NCI-H187 (cell line): ENCODE measurements at places on chromosomes 4 and X.

DNA sequence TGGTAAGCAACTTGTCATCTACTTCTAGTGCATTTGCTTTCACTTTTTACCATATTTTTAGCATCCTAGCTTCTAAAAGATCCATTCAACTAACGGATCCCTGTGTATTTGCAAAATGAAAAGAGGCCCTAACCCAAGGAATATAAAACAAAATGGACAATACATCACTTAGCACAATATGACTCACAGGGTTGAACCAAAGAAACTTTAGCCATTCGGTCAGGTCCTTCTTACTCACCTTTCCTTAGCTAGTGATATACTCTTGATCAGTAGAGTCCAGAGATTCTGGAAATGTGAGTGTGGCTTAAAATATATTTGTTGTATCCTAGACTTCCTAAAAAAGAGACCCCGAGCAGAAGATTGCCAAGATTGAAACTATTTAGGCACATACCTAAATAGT lies 19.5 kb downstream of the TMPRSS11E start:
- no peak for DNase-seq

GRCh38 chrX:150152036-150152435 lies 211.1 kb upstream of the MAMLD1 start:
- no peak for DNase-seq

GRCh38 chrX:45031830-45032378 lies 158.9 kb downstream of the KDM6A start:
- DNase-seq = no peak

- DNase-seq = no peak
Measured at GRCh38 chr4:151824656-151825055, 63.8 kb upstream of the GATB start.

DNA sequence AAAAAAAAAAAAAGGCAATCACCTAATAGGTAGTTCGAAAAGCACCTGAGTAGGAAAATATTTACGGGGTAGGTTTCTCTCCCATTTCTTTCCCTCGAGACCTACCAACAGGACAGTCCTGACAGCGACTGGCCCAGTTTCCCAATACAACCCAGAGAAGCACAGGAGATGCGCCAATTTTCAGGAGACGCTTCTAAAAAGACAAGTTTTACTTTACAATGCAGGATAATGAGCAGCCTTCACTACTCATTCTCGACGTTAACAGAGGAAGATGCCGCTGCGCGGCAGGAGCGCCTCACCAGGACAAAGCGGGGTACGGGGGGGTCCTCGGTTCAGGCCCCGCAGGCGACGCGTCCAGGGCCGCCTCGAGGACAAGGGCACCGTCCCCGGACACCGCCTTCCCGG lies 708 bp downstream of the BCLAF3 start:
- no peak for DNase-seq

DNA sequence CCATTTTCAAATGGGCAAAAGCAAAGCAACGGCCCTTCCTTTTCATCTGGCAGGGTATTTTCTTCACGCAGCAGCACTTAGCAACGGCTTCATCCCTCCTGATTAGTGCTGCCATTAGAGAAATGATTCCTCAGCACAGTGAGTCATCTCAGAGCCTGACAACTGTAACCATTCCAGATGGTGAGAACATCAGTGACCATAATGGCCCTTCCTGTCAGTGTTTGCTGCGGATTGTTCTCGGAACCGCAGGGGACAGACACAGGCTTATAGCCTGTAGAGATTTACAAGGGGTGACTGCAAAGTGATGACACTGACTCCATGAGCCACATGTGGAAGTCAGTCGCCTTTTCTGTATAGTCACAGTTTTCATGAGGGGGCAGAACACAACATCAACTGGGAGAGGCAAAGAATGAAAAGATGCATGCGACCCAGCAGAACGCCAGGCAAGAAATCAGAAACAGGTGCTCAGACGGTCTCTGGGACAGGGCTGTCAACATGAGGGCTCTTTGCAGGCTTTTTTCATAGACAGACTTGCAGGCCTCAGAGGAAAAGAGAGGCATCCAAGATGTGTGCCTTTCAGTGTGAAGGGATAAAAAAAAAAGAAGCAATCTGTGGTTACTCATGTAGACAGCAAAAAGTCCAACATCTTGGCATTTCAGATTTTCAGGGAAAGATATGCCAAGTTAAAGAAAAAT lies 69.9 kb upstream of the FBXW7 start:
- DNase-seq = no peak

- no peak for DNase-seq
Measured at GRCh38 chrX:141960578-141960977, 56.9 kb downstream of the MAGEC1 start.

- DNase-seq = peak; percentile 51
Measured at GRCh38 chr4:38663801-38664705, at the start of gene KLF3. TSS of gene KLF3 (plus strand) at chr4:38664199. CDS start at chr4:38680626, 16,427 bp downstream.

DNA sequence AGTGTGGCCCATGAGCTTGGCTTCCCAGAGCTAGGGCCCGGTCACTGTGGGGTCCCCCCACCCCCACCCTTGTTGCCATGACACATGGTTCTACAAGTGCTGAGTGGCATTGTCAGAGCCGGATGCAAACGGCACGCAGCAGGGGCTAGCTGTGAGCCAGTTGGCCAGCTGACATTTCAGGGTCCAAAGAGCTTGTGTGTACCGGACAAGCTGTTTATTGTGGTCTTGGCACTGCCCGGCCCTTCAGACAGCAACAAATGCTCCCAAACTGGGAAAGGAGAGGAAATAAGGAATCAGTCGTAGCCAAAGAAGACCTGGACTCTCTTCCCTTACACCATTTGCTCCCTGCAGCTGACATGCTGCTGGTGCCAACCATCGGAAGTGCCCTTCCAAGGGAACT lies 36.8 kb downstream of the TSC22D3 start:
- DNase-seq = no peak

- DNase-seq = no peak
Measured at GRCh38 chr4:100968046-100968445, 379.3 kb downstream of the PPP3CA start.

DNA sequence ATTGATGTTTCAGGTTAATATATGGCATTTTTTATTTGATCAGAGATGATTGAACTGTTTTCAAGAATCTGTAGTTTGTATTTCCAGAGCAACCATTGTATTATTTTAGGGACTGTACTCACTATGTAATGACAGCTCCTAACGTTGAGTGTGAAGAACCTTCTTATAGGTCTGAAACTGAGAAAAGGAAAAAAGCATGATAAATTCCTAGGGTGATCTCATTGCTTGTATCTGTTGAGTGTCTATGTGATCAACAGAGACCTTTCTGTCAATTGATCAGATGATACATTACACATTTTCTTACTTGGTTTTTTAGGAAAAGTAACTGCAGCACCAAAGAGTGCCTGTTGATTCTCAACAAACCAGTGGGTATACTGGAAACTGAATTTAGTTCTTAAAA lies 40.2 kb downstream of the SEC24B start:
- no peak for DNase-seq

GRCh38 chr4:81204571-81204970 lies 10.5 kb downstream of the PRKG2 start:
- no peak for DNase-seq

DNA sequence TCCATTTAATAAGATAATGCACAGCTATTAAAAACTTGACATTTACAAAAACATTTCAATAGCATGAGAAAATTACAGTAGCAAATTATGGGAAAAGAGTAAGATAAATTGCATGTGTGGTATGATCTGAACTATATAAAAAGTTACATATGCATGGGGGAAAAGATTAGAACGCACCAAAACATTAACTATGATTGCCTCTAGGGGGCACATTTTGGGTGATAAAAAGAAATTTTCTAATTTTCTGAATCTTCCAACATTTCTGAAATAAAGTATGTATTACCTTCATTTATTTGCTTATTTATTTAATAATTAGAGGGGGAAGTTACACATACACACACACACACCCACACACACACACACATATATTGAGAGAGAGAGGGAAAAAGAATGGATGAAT lies 19.6 kb upstream of the KDM5C start:
- no peak for DNase-seq

GRCh38 chrX:17732138-17732783 lies 5.0 kb upstream of the SCML1 start:
- no peak for DNase-seq

GRCh38 chr4:174281182-174281737 lies 2.2 kb downstream of the FBXO8 start:
- DNase-seq = no peak

DNA sequence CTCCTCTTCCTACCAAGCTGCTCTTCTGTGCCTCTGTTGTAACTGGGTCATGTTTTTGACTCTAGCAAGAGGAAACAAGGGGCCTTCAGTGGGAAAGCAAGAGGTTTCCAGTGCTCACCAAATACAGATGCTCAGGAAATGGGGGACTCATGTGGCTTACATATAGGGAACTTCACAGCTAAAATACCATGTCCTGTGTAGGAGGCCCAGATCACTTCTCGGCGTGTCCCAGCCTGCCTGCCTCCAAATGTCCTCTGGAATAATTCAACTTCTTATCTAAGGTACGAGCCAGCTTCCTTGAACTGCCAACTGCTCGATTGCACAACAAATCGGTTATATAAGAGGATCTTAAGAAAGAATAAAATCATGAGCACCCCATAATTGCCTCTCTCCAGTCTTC lies 161.3 kb downstream of the KIT start:
- no peak for DNase-seq
